ENCODE measurements at places on chromosomes 13 and 19. TPM values are rescaled to one million over a fixed set of nuclear protein-coding genes. Genes with fewer than 3 reads are reported as not detected.

The OR4F17 gene
- not detected for total RNA-seq

The ZNF682 gene
- not detected for total RNA-seq

The CYP4F3 gene
- total RNA-seq = 3.9 TPM

The LILRA6 gene
- not detected for total RNA-seq

The SF3A2 gene
- 74.6 TPM for total RNA-seq

The C13orf42 gene
- total RNA-seq = not detected

The SRRM5 gene
- total RNA-seq = 1.1 TPM

The ZNF527 gene
- total RNA-seq = 3.7 TPM

The VSTM2B gene
- 0.09 TPM for total RNA-seq

The NLRP7 gene
- not detected for total RNA-seq

The SOHLH2 gene
- 0.04 TPM for total RNA-seq

The DMKN gene
- 31.6 TPM for total RNA-seq

The ZNF433 gene
- not detected for total RNA-seq

The RFPL4A gene
- 0.77 TPM for total RNA-seq

The ZNF723 gene
- not detected for total RNA-seq

The ZNF547 gene
- total RNA-seq = 1.0 TPM

The IGFLR1 gene
- 9.6 TPM for total RNA-seq

The SLC8A2 gene
- total RNA-seq = 0.37 TPM

The ZNF776 gene
- total RNA-seq = 6.9 TPM

The PABPC3 gene
- total RNA-seq = 0.14 TPM

The LSR gene
- 9.1 TPM for total RNA-seq

The RNF225 gene
- total RNA-seq = 0.19 TPM

The SPTBN4 gene
- total RNA-seq = 0.41 TPM

The FFAR1 gene
- not detected for total RNA-seq

The SBNO2 gene
- 33.6 TPM for total RNA-seq

The GSX1 gene
- not detected for total RNA-seq

The LMTK3 gene
- 4.9 TPM for total RNA-seq

The S1PR5 gene
- 1.1 TPM for total RNA-seq

The APOE gene
- total RNA-seq = 17.3 TPM

The FBXL12 gene
- 13.2 TPM for total RNA-seq

The CYP2A7 gene
- total RNA-seq = not detected

The EHD2 gene
- 172 TPM for total RNA-seq

The HAUS5 gene
- total RNA-seq = 18.6 TPM

The ADAMTSL5 gene
- total RNA-seq = 2.4 TPM

The ZNF579 gene
- 21.6 TPM for total RNA-seq

The LILRB5 gene
- total RNA-seq = 0.05 TPM

The ABHD8 gene
- total RNA-seq = 2.5 TPM

The ZNF836 gene
- 0.98 TPM for total RNA-seq

The OR7A5 gene
- total RNA-seq = not detected

The PSPN gene
- total RNA-seq = 0.97 TPM

The UHRF1 gene
- 38.8 TPM for total RNA-seq

The SOX1 gene
- not detected for total RNA-seq

The LILRA1 gene
- not detected for total RNA-seq

The ZFR2 gene
- 0.36 TPM for total RNA-seq

The ZNF134 gene
- total RNA-seq = 7.3 TPM
